ENCODE measurements at places on chromosomes 2 and 18. TPM values are rescaled to one million over a fixed set of nuclear protein-coding genes. Genes with fewer than 3 reads are reported as not detected.

The DYSF gene
- 2.5 TPM for total RNA-seq

The IL36A gene
- total RNA-seq: not detected

The MAP2 gene
- total RNA-seq: 0.82 TPM

The DSEL gene
- total RNA-seq: 30.7 TPM

The HOXD13 gene
- not detected for total RNA-seq

The LINC00305 gene
- total RNA-seq: not detected

The LOXHD1 gene
- total RNA-seq: not detected

The FAM110C gene
- under 0.01 TPM for total RNA-seq

The ABCB11 gene
- not detected for total RNA-seq

The INPP1 gene
- 4.9 TPM for total RNA-seq

The SCN2A gene
- 1.8 TPM for total RNA-seq

The RTKN gene
- 11.0 TPM for total RNA-seq

The PLGLB1 gene
- 0.38 TPM for total RNA-seq

The MDH1B gene
- 0.83 TPM for total RNA-seq

The UGT1A10 gene
- not detected for total RNA-seq

The KLHL14 gene
- not detected for total RNA-seq

The RAB31 gene
- 72.1 TPM for total RNA-seq

The BOLL gene
- not detected for total RNA-seq

The SLC11A1 gene
- total RNA-seq: 0.12 TPM

The DES gene
- 0.15 TPM for total RNA-seq

The ANKRD30BL gene
- total RNA-seq: not detected

The ERBB4 gene
- 5.0 TPM for total RNA-seq

The FHOD3 gene
- total RNA-seq: 7.0 TPM

The TNS1 gene
- 103 TPM for total RNA-seq

The COL4A4 gene
- total RNA-seq: 6.8 TPM

The ITGB6 gene
- 0.15 TPM for total RNA-seq

The DCC gene
- total RNA-seq: not detected

The TUBA4B gene
- not detected for total RNA-seq

The SERPINE2 gene
- 937 TPM for total RNA-seq

The FBXO48 gene
- 0.23 TPM for total RNA-seq

The IL1A gene
- total RNA-seq: not detected

The REG3G gene
- total RNA-seq: not detected

The FN1 gene
- total RNA-seq: 11,165 TPM

The DNAH7 gene
- total RNA-seq: 0.53 TPM

The ALKAL2 gene
- not detected for total RNA-seq

The DSC3 gene
- total RNA-seq: 0.38 TPM

The REG1B gene
- not detected for total RNA-seq

The CPO gene
- total RNA-seq: 0.47 TPM

The LONRF2 gene
- total RNA-seq: not detected

The CLEC4F gene
- not detected for total RNA-seq

The SPDYA gene
- total RNA-seq: 0.53 TPM

The THSD7B gene
- total RNA-seq: not detected

The PARD3B gene
- 19.1 TPM for total RNA-seq

The KLHL29 gene
- 2.5 TPM for total RNA-seq

The SANBR gene
- 8.5 TPM for total RNA-seq

The CFAP65 gene
- total RNA-seq: not detected

The PCARE gene
- not detected for total RNA-seq

The GKN1 gene
- total RNA-seq: not detected

The TMEM178A gene
- total RNA-seq: 3.5 TPM

The SH2D6 gene
- not detected for total RNA-seq

The FSHR gene
- total RNA-seq: not detected

The DNAH6 gene
- not detected for total RNA-seq

The CD302 gene
- total RNA-seq: 2.5 TPM

The RFTN2 gene
- total RNA-seq: 9.0 TPM

The CCNYL1 gene
- total RNA-seq: 5.9 TPM

The UBE2E3 gene
- total RNA-seq: 14.5 TPM

The IGFBP5 gene
- total RNA-seq: 246 TPM

The MALL gene
- total RNA-seq: 10.2 TPM
